IgD-negative memory B cell (primary cell): ENCODE measurements at places on chromosomes 13 and 19. TPM values are rescaled to one million over a fixed set of nuclear protein-coding genes. Genes with fewer than 3 reads are reported as not detected.

TUBA3C gene
- polyA plus RNA-seq: not detected

PIN1 gene
- polyA plus RNA-seq: 77.4 TPM

RFPL4AL1 gene
- polyA plus RNA-seq: not detected

KIR2DL1 gene
- 0.36 TPM for polyA plus RNA-seq

MAP4K1 gene
- polyA plus RNA-seq: 250 TPM

SERPINE3 gene
- not detected for polyA plus RNA-seq
